ENCODE measurements at places on chromosomes 7 and 10.

- DNase-seq, result no peak
These were observed 211.0 kb upstream of the KLF14 start for GRCh38 chr7:130944997-130945396.

- no peak for DNase-seq
These were observed 81.8 kb downstream of the DIP2C start for GRCh38 chr10:607545-608185.

DNA sequence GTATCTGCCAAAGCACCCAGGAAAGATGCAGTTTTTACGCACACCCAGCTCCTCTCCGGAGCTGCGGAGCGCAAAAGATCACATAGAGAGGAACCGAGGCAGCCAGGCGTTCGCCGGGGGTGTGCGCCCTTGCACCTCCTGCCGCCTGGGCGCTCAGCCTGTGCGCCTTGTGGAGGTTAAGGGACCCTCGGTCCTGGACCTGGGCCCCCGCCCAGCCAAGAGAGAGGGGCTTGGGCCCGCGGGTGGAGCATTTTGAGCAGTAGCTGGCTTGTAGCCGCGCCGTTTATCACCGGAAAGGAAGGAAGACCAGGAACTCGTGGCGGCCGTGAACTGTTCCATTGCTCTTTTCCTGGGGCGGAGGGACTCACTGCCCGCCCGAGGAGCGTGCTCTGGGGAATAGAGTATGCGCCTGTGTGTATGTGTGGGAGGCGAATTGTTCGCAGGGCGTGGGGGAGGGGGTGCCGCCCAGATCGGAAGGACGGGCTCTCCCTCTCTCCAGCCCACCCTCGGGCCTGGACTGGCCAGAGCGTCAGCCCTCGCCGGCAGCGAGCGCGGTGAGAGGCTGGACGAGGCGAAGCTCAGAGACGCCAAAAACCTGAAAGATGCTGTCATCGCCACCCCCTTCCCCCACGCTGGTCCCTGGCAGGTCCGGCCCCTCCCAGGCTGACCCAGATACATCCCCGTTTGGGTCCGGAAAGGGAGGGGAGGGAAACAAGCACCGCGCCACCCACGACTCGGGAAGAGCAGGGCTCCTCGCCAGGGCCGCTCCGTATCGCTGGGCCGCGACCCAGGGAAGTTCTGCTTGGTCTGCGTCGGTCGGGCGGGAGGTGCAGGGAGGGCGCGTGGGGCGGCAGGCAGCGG, 1.2 kb upstream of the WNT2 start:
- no peak for DNase-seq

- no peak for DNase-seq
These were observed 11.6 kb downstream of the COL28A1 start for GRCh38 chr7:7524121-7524520.

- no peak for DNase-seq
These were observed 755.3 kb upstream of the GALNT17 start for GRCh38 chr7:70376561-70377031.

DNA sequence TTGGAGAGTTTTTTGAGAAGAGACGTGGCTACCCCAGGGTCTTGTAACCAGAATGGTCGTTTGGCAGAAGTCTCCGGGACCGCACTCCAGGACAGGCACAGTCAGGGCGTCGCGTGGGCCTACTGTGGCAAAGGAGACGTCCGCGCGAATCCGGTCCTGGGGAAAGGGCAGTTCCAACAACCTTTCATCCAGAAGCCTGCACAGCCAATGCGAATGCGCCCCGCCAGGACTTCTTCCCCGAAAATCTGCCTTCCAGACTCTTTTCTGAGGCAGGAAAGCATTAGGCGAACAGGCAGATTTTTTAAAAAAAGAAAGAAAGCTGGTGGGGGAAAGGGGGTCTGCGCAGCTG, 2.0 kb downstream of the HPSE2 start:
- DNase-seq, result no peak
